ENCODE measurements at places on chromosomes 3 and 15.

DNA sequence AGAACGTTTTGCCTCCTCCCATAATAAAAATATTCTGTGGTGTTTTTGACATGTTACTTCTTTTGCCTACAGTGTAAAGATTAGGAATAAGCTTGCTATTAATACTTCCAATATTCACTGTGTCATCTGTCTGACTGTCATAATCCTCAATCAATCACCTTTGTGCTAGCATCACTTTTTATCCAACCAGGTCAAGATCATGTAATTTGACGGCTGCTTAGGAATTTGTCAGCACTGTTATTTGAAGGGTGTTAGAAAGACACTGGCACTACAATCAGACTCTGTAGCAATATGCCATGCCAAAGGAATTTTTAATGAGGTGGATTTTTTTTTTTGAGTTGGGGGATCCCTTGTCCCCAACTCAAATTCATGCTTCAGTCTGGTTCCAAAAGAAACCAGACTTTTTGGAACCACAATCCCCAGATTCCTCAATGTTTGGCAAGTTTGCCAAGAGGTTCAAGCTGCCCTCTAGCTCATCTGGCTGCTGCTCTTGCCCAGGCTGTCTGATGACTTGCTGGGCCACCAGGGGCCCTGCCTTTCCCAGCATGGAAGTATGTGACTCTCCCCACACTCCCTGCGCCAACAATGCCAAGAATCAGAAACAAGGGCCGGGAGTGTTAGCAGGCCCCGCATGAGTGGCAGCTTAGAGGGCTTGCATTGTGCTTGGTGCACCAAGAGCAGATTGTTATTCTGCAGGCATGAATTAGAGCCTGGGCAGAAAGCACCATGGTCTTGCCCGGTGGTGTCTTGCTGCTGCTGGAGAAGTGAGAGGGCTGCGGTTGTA lies 58.6 kb upstream of the TSC22D2 start:
- DNase-seq = no peak

DNA sequence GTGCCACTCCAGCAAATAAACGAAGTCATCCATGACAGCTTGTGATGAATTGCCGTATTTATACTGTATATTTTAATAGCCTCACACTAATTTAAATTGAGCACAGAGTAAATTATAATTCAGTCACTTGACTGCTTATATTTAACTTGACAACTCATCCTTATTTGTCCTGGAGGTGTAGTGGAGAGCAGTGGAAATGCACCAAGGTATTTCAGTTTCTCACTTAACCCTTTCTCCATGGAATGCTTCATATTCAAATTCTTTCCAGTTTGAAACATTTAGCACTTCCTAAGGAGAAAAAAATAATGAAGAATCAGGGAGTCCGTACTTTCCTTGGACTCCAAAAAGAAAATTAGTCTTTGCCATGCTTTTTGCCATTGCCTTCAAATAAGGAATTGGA lies 99.0 kb downstream of the MAP2K5 start:
- DNase-seq = no peak

GRCh38 chr15:87144775-87145174 lies 1065.1 kb downstream of the AGBL1 start:
- DNase-seq = no peak

GRCh38 chr3:53109190-53109589 lies 21.0 kb downstream of the RFT1 start:
- no peak for DNase-seq

- DNase-seq = no peak
These were observed 61.9 kb downstream of the TBC1D5 start for GRCh38 chr3:17680530-17680929.

GRCh38 chr3:108182339-108182738 lies 39.9 kb downstream of the IFT57 start:
- DNase-seq = no peak

DNA sequence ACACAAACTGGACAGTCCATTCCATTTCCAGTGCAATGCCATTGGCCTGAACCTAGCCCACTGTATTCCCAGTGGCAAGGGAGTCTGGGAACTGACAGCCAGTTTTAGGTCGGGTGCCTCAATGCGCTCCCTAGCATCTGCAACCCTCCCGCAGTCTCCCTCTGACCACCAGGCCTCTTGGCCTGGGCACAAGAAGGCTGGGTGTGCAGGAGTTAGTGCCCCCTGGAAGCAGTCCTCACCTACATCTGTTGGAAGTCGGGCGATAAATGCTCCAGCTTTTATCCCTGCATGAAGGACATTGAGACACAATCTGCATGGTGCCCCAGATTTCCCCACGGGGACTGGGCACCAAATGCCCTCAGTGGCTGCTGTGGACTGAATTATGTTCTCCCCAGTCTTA lies 12.7 kb downstream of the C3orf22 start:
- no peak for DNase-seq

DNA sequence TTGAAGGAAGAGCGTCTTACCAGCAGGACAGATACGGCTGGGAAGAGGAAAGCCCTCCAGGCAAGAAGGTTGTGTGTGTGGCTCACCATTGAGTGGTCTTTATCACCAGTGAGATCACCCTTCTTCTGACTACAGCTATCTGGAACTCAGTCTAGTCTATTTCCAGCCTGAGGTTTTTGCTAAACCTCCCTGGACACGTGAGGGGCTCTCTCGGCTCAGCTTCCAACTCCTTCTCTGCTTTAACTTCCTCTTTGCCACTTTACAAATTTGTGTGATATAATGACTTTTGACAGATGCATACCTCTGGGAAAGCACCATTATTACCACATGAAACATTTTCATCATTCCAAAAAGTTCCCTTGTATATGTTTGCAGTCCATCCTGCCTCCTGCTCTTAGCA lies 15.3 kb upstream of the ROPN1 start:
- DNase-seq = no peak

- no peak for DNase-seq
These were observed 364.9 kb upstream of the RBMS3 start for GRCh38 chr3:28915741-28916500.

DNA sequence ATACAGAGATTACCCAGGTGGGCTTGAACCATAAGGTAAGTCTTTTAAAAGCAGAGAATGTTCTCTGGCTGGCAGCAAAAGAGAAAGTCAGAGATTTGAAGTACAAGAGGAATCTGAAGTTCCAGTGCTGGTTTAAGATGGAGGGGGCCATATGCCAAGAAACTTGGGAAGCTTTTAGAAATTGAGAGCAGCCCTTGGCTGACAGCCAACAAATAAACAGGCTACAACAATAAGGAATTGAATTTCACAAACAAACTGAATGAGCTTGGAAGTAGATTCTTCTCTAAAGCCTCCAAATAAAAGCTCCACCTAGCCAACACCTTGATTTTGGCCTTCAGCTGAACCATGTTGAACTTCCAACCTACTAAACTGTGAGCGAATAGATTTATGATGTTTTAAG lies 85.7 kb downstream of the TRIM42 start:
- no peak for DNase-seq

- DNase-seq = no peak
These were observed 21.7 kb downstream of the DZIP1L start for GRCh38 chr3:138093721-138094120.

DNA sequence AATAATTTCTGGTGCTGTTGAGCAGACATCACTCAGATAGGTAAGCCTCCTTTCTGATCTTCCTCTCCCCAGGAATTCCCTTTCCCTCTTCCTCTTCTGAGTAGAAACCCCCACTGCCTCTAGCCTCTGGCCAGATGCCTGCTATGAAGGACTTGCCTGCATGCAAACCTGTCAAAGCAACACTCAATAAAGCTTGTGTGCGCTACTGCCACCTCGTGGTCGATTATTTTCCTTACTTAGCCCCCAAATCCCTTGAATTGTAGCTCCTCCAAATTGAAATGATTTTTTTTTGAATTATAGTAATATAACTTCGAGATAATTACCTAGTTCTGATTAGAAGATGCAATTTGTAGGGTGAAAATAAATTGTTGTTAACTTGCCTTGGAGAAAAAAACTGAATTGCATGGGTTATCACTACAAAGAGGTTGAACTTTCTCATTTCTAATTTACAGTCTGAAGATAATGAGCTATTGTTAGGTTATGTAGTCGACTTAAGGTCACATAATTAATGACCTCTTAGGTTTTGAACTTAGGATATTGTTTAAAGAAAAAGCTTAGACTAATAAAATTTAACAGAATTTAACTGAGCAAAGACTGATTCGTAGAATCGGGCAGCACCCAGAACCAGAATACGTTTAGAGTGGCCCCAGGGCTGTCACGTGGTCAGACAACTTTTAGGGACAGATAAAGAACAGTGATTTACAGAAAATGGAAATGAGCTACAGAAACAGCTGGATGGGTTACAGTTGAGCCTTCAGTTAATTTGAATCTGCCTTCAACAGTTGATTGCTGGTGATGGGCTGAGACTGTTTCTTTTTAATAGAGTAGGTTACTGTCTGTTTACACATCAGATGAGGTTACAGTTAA lies 269.3 kb downstream of the ARPP21 start:
- peak; percentile 40 for DNase-seq

GRCh38 chr3:5479229-5479799 lies 291.8 kb downstream of the EDEM1 start:
- DNase-seq = no peak

DNA sequence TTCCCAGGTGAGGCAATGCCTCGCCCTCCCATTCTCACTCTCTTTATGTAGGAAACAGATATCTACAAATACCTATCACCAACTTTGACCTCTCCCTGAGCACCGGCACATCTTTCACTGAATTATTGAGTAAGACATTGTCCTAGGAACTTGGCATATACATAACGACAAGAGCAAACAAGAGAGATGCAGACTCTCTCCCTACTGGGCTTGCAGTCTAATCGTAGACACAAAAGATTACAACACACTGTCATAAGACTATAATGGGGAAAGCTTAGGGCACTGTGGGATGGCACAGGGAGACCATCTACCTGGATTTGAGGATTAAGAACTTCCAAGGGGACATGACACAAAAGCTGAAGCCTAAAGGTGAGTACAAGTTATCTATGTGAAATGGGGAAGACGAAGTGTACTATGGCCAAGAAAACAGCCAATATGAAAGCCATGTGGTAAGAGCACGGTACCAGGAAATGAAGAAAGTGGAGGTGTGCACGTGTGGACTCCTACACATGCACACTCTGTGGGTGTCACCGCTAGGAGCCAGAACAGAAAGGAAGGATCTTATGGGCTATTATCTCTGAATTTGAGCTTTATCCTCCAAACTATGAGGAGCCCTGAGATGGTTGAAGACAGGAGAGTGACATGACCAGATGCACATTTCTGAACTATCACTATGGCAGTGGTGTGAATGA lies 218.8 kb upstream of the STRIT1 start:
- no peak for DNase-seq

DNA sequence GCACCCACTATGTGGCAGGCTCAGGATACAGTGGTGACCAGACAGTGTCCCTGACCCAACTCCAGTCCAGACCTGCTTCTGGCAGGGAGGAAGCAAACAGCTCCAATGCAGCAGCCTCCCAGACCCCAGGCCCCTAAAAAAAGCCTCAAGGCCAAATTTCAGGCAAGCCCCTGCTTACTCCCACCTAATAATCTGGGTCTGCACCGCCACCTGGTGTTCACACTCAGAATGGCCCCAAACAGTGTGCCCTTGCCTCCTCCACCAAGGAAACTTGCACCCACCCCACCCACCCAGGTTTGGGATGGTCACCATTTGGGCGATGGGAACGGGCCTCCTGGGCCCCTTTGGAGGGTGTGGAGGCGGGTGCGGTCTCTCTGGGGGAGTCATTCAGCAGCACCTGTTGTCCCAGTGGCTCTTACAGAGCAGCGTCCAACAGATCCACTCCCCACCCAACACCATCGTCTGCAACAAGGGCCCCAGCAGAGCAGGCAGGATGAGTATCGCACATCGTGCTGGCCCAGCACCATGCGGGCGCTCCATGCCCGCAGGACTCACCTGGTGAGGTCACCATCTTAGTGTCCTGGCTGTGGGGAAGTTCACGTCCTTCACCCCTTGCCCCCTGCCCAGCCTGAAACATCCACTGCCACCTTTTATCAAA lies 17.3 kb downstream of the C3orf18 start:
- peak; percentile 47 for DNase-seq

GRCh38 chr3:101940521-101941317 lies 91.4 kb downstream of the NFKBIZ start:
- DNase-seq = no peak

DNA sequence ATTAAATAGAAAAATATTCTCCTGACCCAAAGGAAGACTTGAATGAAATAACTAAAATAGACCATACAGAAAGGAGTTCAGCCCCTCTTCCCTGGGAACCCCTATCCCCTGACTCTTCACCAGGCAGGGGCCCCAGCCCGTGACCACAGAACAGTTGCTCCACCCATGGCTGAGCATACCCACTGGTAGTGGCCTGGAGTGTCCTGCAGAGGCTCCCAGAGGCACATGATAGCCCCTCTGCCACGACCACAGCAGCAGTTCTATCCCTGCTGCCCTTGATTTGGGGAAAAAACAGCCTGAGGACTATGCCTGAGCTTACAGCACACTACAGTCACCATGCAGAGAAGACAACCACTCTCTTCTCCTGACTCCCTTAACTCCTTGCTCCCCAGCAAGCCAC lies 31.8 kb downstream of the TTC14 start:
- DNase-seq = no peak

DNA sequence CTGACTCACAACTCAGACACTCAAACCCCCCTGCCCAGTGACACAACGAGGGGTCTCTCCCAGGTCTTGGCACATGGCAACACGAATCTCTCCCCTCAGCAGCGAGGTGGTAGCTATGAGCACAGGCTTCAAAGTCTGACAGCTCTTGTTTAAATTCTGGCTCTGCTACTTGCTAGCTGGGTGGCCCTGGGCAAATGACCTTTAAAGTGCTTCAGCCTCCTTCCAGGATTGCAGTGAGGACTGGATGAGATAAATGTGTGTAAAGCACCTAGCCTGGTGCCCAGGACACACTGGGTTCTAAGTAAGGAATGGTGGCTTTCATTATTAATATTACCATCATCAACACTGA lies 23.2 kb upstream of the ANPEP start:
- DNase-seq = no peak

GRCh38 chr3:154973851-154974250 lies 106.3 kb upstream of the MME start:
- DNase-seq = no peak

DNA sequence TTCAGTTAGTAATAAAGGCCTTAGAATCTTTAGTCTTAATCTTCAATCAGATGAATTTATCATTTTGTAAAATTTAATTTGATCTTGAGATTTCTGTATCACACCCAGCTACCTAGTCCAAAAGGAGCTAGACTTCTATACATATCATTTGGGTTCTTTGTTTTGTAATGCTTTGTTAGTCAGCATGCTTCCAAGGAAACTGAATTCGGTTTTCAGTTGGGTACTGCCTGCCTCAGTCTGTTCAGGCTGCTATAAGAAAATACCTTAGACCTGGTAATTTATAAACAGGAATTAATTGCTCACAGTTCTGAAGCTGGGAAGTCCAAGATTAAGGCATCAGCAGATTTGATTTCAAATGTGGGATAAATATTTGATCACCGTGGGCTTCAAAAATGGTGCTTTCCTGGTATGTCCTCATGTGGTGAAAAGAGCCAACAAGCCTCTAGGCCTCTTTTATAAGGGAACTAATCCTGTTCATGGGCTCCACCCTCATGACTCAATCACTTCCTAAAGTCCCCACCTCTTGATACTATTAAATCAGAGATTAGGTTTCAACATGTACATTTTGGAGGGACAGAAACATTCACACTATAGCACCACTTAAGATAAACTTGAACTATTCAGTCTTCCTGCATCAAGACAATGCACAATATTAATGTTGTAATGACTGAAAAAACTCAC lies 800.7 kb downstream of the NAALADL2 start:
- DNase-seq = no peak
